ENCODE measurements at places on chromosomes 2 and 18.

DNA sequence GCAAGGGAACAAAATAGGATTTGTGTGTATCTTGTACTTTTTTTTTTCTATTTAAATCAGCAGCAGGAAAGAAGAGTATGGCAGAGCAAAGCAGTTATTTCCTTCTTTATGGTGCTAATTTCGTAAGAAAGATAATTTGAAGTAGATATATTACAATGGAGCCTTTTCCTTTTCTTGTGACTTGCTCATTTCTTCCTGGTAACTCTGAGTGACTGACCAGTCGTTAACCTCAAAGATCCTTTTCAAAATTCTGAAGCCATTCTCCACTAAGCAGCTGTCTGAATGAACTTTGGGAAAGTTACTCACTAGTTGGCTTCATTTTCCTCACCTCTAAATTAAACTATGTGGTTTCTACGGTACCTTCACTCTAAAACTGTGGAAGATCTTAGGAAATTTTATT is 24.6 kb downstream of the AFTPH start:
- DNase-seq: no peak

DNA sequence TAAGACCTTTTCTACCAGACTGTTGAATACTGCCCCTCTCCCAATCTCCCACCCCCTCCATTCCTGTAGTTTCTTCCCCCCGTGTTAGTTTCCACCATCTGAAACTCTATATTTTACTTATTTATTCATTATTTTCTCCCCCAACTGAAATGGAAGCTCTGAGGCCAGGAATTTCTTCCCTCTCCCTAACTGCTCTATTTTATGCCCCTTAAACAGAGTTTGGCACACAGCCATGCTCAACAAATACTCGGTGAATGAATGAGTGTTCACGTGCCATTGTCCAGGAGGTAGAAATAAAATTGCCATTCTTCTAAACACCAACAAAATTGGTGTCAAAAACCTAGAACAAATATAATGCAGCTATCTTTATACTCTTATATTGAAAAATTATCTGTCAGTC is 5.6 kb downstream of the ITGB1BP1 start:
- no peak for DNase-seq

DNA sequence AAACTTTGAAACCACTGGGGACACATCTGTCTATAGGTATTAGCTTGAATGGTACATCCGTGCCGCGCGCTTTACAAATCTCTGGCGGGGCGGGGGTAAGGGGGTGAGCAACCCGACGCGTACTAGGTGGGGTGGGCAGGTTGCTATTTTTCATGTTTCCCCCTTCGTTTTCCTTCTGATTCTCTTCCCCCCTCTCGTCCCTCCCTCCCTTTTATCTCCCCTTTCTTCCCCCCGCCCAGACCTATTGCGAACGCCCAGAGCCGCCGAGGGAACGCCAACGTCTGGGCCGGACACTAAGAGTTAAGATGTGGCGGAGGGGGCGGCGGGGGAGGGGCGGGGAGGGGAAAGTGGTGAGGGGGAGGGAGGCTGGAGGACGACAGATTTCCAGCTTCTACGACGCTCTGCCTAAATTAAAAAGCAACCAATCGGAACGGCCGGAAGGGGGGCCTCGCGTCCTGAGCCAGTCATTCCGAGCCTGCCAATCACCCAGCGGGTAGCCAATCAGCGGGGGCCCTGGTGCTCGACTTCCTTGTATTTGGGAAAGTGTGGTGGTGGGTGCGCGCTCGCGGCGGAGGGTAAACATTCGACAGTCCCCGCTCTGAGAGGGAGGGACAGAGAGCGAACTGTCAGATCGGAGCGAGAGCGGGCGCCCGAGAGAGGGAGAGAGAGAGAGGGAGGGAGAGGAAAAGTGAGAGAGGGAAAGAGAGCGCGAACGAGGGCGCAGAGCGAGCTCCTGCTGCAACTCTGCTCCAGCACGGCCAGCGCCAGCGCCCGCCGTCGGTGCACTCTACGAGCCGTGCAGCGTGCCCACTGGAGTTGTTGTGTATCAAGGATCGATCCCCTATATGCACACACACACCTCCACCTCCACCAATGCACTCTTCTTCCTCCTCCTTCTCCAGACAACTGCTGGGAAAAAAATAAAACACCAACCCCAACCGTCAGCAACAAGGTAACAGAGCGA is at the start of gene POU3F3:
Gene POU3F3, plus strand, starts transcription at position 582 of the 964 bp plus-strand sequence. CDS start 1,396 bp downstream, outside the sequence.
- peak; percentile 42 for DNase-seq

GRCh38 chr2:146271131-146271831 is 1573.5 kb upstream of the ACVR2A start:
- no peak for DNase-seq

DNA sequence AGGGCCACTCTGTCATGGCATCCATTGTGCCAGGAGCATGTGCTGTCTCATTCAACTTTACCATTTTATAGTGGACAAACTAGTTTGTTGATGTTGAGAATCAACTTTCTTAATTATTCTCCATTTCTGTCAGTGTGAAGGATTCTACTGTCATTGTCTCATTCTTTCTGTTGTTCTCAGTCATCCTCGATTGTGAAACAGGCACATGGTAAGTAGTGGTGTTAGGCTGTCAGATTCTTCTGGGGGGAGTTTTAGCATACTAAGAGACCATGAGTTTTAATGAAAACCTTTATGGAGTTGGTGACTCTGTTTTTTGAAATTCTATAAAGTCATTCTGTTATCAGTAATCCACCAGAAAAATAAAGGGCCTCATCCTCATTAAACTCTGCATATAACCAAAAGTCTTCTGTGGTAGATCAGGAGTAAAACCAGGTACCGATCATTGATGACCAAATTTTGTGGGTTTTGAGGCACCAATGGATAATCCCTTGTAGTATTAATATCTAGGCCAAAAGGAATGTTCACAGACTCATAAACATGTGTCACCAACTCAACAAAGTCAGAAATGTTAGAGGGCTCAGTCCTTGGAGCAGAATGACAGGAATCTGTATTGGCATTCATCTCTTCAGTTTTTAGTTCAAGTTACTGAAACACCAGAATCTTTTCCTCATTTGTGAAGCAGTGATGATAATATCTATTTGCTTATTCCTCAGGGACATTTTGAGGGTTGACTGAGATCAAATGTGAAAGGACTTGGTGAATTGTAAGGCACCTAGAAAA is 73.2 kb downstream of the CERS6 start:
- no peak for DNase-seq

- DNase-seq: no peak
These were observed 124.9 kb upstream of the PIEZO2 start for GRCh38 chr18:11274144-11274794.

GRCh38 chr2:68721482-68722101 is 13.0 kb upstream of the ARHGAP25 start:
- DNase-seq: peak; percentile 34

GRCh38 chr2:235701206-235701981 is 207.6 kb downstream of the AGAP1 start:
- no peak for DNase-seq

- DNase-seq: no peak
These were observed 33.4 kb upstream of the ST3GAL5 start for GRCh38 chr2:85922199-85922598.

DNA sequence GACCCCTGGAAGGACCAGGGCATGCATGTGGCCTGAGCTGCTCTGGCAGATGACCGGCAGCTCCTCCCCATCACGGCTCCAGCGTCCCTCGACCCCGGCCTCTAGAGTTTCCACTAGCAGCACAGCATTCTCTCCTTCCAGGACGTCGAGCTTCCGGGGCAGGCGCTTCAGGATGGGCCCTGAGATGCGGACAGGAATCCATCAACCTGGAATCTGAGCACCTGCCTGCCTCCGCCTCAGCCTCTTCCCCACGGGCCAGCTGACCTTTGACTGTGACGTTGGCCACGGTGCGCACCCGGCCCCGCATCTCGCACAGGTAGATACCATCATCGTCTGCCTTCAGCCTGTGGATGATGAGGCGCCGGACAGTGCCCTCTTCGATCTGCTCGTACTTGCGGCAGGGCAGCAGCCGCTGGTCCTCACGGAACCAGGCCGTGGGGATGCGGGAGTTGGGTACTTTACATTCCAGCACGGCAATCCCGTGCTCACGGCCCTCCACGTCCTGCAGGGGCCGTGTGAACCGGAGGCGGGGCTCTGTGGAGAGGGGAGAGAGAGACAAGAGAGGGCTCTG is 3.5 kb downstream of the OBSL1 start:
- DNase-seq: no peak

GRCh38 chr2:197300139-197300538 is 10.4 kb downstream of the ANKRD44 start:
- no peak for DNase-seq

GRCh38 chr2:74043345-74044329 is 58.9 kb downstream of the TET3 start:
- no peak for DNase-seq

GRCh38 chr2:28469947-28470535 is 25.8 kb upstream of the PLB1 start:
- DNase-seq: no peak

- DNase-seq: no peak
These were observed 41.5 kb downstream of the SP140 start for GRCh38 chr2:230267059-230267458.

DNA sequence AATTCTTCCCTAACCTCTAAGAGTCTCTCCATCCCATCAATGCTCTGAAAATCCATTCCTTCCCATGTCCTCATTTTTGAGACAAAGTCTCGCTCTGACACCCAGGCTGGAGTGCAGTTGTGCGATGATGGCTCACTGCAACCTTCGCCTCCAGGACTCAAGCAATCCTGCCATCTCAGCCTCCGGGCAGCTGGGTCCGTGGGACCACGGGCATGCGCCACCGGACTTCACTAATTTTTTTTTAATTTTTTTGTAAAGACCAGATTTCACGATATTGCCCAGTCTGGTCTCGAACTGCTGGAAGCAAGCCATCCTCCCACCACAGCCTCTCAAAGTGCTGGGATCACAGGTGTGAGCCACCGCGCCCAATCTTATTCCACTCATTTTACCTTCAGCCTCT is 1.6 kb downstream of the FEZ2 start:
- DNase-seq: no peak

DNA sequence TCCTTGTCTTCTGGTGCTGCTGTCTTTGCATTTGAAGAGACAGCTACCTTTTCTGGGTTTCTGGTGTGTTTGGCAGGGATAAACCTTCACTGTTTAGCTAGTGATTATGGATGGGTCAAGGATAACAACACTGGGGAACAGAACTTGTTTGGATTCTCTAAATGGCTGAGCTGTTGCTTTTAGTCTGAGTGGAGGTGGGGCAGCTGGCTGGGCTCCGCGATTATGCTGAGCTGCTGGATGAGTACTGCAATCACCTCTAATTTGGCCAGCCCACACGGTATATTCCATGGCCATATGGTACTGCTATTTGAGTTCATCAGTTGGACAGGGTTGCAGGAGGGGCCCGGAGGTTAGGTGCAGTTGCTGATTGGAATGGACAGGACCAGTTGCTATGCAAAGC is 361.6 kb upstream of the TFPI start:
- DNase-seq: no peak

GRCh38 chr18:27008575-27008974 is 143.1 kb upstream of the AQP4 start:
- no peak for DNase-seq

- DNase-seq: no peak
These were observed 1355.5 kb downstream of the SUCLG1 start for GRCh38 chr2:83103613-83104012.

GRCh38 chr2:184779777-184780176 is 181.4 kb downstream of the ZNF804A start:
- DNase-seq: no peak

DNA sequence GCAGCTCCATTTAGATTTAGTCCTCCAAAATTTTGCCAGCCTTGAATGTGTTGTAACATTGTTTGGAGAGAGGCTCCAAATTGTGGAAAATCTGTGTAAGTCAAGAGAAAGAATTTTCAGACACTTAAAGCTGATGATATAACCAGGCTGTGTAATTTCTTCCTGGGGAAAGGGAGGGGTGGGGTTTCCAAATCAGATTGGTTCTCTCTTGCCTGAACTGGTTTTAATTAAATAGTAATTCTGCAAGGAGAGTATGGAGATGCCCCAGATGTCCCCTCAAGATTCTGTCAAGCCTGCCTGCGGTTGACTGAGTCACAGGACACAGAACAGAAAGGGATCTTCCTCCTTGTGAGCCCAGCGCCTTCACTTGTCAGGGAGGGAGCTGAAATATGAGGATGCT is 54.5 kb downstream of the C18orf63 start:
- DNase-seq: no peak

DNA sequence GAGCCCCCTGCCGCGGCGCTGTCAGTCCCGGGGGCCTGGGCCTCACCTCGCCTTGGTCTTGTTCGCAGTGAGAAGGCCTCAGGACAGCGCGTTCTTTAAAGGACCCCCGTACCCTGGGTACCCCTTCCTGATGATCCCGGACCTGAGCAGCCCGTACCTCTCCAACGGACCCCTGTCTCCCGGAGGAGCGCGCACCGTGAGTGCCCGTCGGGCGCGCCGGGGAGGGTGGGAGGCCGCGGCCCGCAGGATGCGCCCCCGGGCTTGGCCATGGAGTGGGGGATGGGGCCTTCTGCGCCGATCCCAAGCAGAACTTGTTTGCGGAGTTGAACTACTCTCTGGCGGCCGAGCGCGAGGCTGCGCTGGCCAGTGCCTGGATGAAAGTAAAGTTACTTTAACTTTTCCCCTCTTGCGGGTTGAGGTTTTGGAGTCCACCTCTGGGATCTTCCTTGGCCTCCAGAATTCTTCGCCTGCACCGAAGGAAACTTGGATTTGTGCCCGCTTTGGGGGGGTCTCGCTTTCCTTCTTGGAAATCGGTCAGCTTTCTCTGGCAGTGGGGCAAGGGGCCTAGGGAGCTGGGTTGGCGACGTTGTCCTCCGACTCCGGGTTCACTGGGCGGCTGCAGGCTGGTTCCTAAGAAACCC is 1.2 kb downstream of the TCF7L1 start:
- DNase-seq: peak; percentile 17

GRCh38 chr2:98376301-98376910 is 30.1 kb downstream of the CNGA3 start:
- DNase-seq: no peak

- DNase-seq: no peak
These were observed 6.3 kb downstream of the CTAGE1 start for GRCh38 chr18:22411446-22411845.

DNA sequence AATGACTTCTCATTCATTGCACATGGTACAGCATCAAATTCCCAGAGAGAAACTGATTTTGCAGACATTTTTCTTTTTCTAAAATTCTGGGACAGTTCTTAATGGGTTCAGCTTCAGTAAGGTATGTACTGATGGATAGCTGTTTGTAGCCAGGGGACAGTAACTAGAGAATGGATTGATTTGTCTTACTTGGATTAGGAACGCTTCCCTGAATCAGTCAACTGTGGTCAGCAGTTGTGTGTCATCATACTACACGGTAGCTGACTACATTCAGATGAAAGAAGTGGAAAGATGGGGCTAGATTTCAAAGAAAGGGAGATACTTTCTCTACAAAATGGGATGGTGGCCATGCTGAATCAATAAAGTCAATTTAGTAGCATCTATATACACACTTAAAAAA is 431.4 kb downstream of the GRB14 start:
- DNase-seq: no peak

GRCh38 chr18:14086458-14087231 is 45.6 kb downstream of the ZNF519 start:
- DNase-seq: no peak

DNA sequence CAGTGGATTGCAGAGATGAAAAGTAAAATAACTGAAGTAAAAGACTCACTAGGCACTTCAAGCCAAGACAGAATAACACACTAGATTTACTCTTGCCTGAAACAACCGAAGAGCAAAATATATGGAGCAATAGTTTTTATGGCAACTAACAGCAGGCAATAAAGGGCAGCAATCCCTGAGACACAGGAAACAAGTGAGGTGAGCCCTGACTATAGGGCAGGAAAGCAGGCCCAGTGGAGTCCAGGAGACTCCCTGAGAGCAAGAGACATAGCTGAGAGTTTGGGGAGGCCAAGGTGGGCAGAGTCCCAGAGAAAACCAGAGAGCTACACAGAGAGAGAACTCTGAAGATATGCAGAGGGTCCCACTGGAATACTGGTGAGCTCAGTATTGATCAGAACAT is 18.8 kb downstream of the FARSB start:
- DNase-seq: no peak
